ENCODE measurements at places on chromosomes 2 and 18.

GRCh38 chr2:100887713-100888495 is 68.0 kb downstream of the NPAS2 start:
- no peak for DNase-seq

GRCh38 chr2:30721241-30721640 is 86.0 kb downstream of the CAPN13 start:
- no peak for DNase-seq

GRCh38 chr2:173909846-173910245 is 55.3 kb downstream of the SP3 start:
- DNase-seq: no peak

DNA sequence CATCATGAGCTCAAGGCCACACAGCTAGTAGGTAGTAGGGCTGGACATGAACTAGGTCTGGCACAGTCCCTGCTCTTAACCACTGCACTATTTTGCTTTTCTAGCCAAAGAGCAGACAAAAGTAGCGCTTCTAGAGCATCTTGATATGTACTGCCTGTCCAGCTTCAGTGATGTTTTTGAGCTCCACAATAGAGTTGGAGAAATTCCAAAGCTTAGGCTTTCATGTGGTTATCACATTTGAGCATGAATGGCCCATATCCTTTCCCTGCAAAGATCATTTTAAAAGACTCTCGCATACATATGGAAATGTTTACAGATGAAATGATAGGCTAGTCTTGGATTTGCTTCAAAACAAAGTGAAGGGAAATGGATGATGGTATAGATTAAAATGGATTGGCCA is 128.7 kb downstream of the MAP3K20 start:
- DNase-seq: no peak

DNA sequence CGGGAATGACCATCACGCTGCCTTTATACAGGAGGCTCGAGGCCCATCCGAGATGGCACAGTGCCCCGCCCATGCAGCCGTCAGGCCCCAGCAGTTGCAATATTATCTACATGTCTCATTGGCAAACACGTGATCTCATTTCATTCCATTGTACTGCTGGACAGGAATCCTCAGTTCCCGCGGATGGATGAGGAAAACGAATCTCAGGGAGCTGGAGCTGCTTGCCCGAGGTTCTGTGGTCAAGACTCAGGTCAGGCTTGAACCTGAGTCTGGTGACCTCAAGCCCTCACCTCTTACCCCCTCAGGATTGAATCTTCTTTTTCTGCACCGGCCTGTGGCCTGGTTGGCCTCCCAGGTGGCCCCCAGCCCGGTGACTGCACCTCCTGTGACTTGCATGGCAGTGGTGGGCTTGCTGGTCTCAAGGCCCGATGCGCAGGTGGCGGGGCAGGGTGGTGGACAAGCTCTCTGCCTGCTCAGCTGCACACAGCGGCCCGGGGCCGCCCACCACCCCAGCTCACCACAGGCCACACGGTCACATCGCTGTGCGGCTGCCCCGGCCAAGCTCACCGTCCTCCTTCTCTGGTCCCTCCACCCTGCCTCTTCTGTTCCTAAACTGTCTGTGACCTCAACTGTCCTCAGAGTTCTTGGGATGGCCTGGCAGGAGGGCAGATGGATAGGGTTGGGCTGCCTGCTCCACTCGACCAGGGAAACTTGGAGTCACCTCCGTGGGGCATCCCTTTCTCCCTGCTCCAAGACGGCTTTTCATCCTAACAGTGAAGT is 52.0 kb upstream of the HS6ST1 start:
- DNase-seq: no peak

- no peak for DNase-seq
These were observed 333.1 kb upstream of the VWC2L start for GRCh38 chr2:214077727-214078126.

GRCh38 chr2:241986836-241987641 is 117.5 kb downstream of the RTP5 start:
- no peak for DNase-seq

- DNase-seq: peak; percentile 79
These were observed 433 bp downstream of the ZFP36L2 start for GRCh38 chr2:43225788-43226557.

GRCh38 chr2:100589527-100589926 is 26.7 kb downstream of the PDCL3 start:
- DNase-seq: no peak

DNA sequence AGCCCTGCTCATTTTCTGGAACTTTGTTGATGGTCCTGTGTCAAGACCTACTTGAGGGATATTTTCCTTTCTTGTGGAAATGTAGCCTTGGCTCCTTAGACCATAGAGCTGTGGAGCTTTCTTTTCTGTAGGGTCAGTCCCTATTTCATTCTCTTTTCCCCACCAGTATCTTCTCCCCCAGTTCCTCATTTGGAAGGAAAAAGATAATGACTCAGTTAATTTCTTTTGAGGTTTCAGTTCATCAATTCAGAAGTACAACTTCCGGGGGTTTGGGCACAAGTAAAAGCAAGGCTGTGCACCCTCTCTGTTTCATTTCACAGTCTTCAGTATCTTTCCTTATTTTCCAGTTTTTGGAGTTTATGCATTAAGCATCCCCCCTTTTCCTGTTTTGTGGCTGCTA is 70.7 kb downstream of the CDC42EP3 start:
- DNase-seq: no peak

DNA sequence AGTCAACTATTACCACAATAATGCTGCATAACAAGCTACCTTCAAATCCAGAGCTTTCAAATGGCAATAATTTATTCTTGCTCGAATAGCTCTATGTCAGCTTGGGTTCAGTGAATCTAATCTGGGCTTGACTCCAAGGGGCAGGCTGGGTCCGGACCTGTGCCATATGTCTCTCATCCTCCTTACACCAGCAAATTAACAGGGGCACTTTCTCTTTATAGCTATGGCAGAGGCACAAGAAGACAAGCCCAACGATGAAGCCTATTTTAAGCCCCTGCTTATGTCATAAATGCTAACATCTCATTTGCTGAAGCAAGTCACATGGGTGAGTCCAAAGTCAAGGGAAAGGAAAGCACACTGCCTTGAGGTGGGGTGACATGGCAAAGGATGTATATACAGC is 13.3 kb upstream of the ZNF521 start:
- DNase-seq: no peak

- DNase-seq: peak; percentile 69
These were observed 54.5 kb downstream of the EPAS1 start for GRCh38 chr2:46351750-46352138.

- no peak for DNase-seq
These were observed 145.0 kb downstream of the TTC27 start for GRCh38 chr2:32772638-32773447.

DNA sequence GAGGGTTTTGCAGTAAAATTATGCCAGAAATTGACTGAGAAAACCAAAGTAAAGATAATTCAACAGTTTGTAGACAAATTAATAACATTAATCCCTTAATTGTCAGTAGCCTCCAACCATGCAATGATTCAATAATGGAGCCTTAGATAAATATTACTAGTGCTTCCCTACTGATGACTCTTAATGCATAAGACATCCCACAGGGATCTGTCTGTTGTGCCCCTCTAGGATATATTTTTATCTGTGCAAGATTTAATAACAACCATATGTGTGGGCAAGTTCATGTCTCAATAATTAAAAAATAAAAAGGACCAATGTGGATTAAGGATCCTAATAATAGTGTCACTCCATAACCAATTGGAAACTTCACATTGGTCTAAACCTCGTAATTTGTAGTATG is 230.3 kb upstream of the TCF4 start:
- DNase-seq: no peak

DNA sequence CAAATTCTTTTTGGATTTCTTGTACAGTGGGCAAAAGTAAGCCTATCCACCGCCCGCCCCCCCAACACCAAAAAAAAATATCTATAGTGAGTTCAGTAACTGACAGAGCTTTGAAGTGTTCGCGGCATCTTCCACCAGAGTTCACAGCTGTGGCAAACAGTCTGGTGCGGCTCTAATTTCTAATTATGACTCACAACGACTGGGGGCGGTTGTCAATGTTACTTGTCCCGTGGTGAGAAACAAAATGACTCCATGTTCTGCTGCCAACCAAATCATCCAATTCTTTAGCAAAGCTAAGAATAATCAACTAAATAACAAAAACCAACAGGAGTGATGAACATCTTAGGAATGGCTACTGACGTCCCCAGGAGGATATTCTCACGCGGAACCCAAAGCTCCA is 392.5 kb upstream of the SALL3 start:
- DNase-seq: no peak

DNA sequence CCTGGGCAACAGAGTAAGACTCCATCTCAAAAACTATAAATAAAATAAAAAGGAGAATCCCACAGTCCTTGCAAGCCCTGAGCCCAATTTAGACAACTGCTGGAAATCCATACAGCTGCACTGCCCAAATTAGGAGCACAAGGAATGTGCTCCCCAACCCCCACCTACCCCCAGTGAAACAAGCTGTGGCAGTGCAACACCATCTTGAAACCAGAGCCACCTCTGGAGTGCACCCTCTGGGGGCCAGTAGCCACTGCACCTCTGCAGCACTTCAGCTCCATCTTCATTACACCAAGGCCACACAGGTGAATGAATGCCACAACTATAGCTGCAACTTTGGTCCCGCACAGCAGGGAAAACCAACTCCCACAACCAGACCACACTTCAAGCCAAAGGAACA is 37.3 kb downstream of the USP34 start:
- DNase-seq: no peak

GRCh38 chr2:100437751-100438150 is 20.3 kb upstream of the CHST10 start:
- DNase-seq: no peak

- no peak for DNase-seq
These were observed 209.8 kb upstream of the HDAC4 start for GRCh38 chr2:239610457-239611221.

DNA sequence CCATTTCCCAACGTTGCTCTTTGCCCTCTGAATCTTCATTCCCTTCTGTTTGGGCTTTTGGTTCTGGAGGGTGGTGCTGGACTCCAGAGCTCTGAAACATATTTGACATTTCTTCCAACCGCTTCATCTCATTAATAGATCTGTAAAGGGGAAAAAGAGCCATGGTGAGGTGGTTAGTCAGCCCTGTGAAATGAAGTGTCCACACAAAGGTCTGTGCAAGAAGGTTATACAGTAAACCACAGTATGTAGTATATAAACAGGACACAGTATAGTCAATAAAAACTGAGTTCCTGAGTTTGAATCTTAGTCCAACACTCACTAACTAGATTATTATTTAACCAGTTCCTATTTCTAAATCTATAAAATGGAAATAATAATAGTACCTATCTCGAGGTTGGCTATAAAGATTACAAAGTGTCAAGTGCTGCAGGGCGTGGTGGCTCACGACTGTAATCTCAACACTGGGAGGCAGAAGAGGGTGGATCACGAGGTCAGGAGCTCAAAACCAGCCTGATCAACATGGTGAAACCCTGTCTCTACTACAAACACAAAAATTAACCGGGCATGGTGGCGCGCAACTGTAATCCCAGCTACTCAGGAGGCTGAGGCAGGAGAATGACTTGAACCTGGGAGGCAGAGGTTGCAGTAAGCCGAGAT is 13.1 kb downstream of the STARD7 start:
- DNase-seq: no peak

- no peak for DNase-seq
These were observed 27.9 kb upstream of the GREB1 start for GRCh38 chr2:11505652-11506610.

- DNase-seq: peak; percentile 60
These were observed 16.1 kb downstream of the ACOXL start for GRCh38 chr2:110748489-110748867.

DNA sequence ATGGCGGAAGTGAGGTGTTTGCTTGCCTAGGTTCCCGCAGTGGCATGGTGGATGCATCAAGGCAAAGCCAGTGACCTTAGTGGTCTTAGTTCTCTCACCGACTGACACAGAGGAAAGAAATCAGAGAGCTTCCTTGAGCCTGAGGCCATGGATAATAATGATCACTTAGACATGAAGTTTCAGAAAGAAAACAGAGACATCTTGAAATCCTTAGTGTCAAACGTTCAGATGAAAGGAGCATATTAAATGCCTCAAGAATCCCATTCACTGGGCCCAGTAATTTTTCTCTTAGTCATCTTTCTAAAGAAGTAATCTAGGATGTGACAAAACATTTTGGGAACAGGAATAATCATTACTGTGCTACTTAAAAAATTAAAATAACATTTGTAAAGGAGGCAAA is 35.2 kb downstream of the COPS8 start:
- no peak for DNase-seq

GRCh38 chr2:134277223-134277622 is 23.4 kb downstream of the MGAT5 start:
- no peak for DNase-seq

- no peak for DNase-seq
These were observed 32.9 kb upstream of the ITGB6 start for GRCh38 chr2:160232905-160233475.

- no peak for DNase-seq
These were observed 1566.6 kb upstream of the SLC39A10 start for GRCh38 chr2:194090251-194090905.

DNA sequence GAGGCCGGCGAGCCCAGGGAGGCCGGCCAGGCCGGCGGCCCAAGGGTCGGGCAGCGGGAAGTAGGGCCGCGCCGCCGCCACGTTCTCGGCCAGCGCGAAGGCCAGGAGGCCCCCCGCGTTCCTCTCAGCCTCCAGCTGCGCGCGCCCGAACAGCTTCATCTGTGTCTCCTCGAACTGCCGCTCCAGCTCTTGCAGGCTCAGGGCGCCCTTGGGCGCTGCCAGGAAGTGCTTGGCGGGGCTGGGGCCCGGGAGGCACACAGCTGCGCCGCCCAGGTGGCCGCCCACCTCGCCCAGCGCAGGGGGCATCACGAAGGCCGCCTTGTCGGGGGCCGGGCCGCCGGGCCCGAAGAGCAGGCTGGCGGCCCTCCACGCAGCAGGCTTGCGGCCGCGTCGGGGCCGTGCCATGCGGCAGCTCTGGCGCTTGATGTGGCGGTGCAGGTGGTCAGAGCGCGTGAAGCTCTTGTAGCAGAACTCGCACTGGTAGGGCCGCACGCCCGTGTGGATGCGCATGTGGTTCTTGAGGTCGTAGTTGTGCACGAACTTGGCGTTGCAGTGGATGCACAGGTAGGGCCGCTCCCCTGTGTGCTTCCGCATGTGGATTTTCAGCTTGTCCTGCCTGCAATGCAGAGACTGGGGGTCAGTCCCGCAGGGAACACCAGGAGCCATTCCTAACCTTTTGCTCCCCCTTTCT is 99.0 kb upstream of the SMAD2 start:
- DNase-seq: no peak

DNA sequence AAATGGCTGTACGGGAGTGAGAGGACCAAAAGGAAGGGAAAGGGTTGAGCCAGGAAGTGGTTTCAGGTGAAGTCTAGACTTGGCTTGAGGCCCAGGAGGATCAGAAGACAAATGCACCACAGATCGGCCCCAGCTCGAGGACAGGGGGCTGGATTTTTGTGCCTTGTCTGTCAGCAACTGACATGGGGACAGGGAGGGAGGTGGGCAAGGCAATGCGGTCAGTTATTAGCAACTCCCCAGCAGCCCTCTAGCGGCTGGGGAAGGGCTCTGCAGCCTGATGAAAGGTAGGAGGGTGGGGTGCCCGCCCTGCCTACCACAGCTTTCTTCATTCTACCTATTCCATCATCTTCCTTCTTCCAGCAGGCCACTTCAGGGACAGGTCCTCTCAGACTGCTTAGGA is 50.0 kb downstream of the CPO start:
- peak; percentile 2 for DNase-seq

Measured in CD4-positive, alpha-beta T cell treated with Interleukin-4 for 4 hours (primary cell).